IPS-NIHi11 (cell line): ENCODE measurements at places on chromosomes 11 and 22.

GRCh38 chr11:134634897-134635831 is 223.1 kb upstream of the B3GAT1 start:
- peak; percentile 46 for DNase-seq

DNA sequence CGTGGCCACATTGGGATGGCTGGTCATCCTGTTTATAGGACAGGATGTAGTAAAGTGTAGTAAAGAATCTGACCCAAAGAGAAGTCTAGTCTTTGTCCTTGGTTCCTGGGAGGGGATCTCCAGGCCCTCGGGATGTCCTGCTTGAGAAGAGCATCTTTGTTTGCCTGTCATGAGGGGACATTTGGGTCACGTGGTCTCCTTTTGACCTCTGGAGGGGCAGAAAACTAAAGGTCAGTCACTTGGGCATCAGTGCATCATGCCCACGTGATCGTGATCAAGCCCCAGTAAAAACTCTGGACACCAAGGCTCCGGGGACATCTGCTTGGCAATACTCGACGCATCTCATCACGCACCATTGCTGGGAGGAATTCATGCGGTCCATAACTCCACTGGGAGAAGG is 9.1 kb downstream of the SMIM38 start:
- DNase-seq, result no peak

DNA sequence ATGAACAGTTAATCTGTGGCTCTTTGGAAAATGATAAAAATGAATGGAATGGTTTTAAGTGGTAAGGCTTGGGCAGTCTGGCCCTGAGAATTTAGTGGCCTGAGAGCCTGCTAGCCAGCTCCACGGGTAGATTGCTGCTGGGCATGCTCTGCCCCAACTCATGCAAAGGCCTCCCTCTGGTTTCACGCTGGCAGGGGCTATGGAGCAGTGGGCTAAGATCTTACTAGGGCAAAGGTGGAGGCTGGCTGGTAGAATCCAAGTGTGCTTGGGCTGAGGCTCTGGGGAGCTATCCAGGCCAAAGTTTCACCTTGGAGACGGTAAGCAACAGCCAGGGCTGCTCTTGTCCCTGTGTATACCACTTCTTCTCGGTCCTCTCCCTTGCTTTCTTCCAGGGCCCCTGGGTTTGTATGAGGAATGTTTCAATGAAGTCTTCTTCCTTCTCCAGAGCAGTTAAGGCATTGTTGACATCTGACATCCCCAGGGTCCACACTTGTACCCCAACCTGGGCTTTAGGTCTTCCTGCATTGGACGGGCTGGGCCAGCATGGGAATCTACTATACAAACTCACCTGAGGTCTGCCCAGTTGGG is 27.4 kb downstream of the UBE2L3 start:
- DNase-seq, result no peak

DNA sequence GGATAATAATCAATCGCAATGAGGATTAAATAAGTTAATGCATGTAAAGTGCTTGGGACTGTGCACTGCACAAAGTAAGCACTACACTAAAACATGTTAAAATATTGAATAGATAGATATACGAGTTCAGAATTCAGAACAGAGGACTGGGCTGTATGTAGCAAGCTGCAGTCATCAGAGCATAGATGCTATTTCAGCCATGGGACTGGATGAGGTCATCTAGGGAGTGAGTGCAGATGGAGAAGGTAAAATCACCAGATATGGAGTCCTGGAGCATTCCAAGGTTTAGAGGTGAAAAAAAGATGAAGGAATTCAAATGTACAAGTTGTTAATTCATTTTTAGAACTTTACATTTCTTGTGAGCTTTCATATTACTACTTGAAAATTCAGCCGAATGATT is 347.5 kb upstream of the DDI1 start:
- DNase-seq, result no peak

DNA sequence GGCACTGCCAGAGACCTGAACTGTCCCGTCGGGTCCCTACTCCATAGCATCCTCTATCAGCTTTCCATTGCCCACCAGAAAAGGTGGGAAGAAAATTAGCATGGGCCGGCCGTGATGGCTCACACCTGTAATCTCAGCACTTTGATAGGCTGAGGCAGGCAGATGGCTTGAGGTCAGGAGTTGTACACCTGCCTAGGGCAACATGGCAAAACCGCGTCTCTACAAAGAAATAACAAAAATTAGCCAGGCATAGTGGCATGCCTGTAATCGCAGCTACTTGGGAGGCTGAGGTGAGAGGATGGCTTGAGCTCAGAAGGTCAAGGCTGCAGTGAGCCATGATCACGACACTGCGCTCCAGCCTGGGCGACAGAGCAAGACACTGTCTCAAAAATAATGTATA is 3.5 kb downstream of the SLC25A18 start:
- no peak for DNase-seq

DNA sequence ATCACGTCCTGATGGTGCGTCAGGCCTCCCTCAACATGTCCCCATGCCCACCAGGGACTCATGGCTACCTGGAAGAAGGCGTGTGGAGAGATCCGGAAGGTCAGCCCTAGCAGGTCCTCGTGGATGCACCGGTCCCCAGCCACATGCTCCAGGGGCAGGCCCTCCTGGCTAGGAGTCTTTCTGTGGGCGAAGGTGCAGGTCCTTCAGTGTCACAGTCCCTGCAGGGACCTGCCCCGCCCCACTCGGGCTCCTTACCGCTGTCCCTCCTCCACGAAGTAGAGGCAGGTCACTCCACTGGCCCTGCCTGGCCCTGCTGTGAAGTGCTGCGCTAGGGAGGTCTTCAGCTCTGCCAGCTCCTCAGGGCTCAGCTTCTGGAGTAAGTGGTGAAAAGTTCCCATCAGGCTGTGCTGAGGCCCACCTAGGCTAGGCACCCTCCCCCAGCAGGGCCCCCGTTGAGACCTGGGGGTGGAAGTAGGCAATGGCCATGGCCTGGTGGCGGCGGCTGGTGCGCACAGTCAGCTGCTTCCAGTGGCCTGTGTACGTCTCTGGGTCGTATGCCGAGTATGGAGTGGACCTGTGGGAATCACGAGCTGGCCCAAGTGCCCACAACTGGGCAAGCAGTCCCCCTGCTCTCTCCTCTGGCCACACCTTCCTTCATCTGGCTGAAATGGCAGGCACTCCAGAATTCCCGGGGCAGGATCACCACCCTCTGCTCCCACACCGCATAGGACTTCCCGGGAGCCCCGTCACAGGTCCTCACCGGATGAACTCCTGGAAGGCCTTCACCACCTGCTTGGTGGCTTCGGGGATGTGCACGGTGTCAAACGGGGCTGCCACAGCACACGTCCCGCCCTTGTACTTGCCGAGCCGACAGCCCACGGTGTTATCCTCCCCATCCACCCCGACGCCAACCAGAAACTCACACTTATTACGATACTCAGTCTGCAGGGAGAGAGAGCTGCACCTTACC is 1.1 kb upstream of the RANBP1 start:
- DNase-seq, result no peak

DNA sequence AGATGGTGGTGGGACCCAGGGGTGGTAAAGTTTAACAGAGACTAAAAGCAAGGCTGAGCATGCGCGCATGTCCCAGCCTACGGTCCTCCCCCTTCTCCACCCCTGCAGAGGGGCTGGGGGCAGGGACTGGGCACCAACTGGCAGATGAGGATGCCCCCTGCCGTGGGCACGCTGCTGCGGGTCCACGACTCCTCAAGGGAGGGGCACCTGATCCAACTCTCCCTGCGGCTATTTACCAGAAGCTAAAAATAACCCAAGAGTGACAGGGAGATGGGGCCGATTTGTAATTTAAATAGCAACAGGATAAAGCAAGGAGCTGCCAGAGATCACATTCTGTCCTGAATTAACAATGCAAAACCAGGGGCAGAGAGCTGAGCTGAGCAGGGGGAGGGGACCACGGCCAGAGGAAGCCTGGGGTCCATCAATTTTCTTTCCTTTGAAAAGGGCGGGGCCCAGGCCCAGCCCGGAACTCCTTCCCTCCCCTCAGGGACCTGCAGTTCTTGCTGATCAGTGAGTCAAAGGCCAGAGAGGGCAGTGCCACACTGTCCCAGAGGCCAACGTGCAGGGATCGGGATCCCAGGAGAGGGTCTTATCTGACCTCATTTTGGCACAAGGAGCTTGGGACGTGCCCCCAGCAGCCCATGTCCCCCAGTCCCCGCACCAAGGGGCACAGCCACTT is 8.1 kb upstream of the DGKZ start:
- DNase-seq, result peak; percentile 81

DNA sequence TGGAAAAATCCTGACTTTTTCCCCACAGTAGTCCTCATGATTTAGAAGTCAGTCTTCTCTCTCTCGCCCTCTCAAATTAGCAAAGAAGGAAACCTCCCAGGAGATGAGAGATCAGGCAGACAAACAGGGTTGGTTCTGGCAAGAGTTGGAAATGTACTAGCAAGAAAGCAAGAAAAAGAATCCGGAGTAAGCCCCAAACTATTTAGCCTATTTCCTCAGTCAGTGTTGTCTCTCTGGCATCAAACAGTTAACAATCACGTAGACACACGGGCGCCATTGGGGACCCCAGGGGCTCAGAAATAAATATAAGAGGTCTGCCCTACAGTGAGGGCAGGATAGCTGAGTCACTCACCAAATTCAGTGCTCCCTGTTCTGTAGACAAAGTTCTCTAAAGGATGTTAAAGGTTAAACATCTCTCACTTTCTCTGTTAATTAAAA is 4.7 kb downstream of the C11orf52 start:
- no peak for DNase-seq

GRCh38 chr11:77127920-77128691 is at the start of gene MYO7A:
Gene MYO7A, plus strand, starts transcription at chr11:77128246. Its CDS starts 2,389 bp downstream, at chr11:77130635.
- DNase-seq, result peak; percentile 76

GRCh38 chr11:69744435-69744834 is 30.7 kb downstream of the FGF4 start:
- no peak for DNase-seq

GRCh38 chr11:57349491-57350274 is 11.5 kb downstream of the P2RX3 start:
- peak; percentile 84 for DNase-seq

GRCh38 chr11:83544846-83545245 is 258.7 kb upstream of the CCDC90B start:
- DNase-seq, result no peak

GRCh38 chr22:44309137-44309536 is 3.6 kb downstream of the SHISAL1 start:
- no peak for DNase-seq

DNA sequence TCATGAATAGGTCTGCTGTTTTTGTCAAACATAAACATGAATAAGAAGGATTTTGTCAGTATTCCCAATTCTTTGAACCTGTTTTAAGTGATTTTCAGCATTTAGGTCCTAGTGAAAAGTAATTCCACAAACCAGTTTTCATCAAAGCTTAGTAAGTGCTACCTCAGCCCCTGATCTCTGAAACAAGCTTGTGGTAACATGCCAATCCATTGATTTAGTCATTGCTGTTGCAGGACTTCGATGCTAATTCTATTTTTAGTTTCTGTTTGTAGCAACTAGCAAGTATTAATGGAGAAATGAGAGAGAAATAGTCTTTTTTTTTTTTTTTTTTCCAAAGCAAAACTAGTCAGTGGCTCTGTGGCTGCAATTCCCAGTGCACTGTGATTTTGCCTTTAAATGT is 91.4 kb downstream of the JRKL start:
- DNase-seq, result no peak

GRCh38 chr22:46574993-46575910 is 37.8 kb upstream of the CELSR1 start:
- DNase-seq, result no peak
